ENCODE measurements at places on chromosomes 3 and 15. TPM values are rescaled to one million over a fixed set of nuclear protein-coding genes. Genes with fewer than 3 reads are reported as not detected.

Gene FGD5
- total RNA-seq = 23.2 TPM

DNA sequence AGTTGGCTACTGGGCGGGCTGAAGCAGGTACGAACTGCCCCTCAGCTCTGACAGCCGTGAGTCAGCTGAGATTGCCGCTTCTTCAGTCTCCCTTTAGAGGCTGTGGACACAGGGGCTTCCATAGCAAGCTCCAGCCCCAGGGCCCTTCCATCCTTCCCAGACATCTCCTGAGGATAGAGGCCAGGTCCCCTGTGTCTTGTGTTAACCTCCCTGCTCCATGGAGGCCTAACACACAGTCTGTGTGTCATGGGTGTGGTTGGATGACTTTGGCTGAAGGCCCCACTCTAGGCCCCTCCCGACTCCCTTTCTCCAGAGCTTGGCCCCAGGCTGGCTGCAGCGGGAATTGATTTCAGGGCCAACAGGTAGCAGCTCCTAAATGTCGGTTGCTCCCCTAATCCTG lies 116.1 kb upstream of the TLE3 start:
- DNase-seq = no peak

DNA sequence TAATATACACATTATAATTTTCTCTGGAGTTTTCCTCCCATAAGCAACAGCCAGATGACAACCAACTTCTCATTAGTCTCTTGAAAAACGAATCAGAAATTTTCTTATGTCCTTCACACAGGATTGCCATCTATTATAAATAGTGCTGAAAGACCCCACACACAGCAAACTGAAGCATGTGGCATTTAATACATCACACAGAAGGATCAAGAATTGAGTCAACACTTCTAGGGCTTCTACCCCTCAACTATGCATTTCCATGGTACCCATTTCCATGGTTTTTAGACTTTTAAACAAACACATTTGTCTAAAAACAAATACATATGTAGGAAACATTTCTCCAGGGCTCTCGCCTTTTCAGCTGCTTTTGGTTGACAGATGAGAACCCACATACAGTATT lies 282.1 kb downstream of the ZBTB20 start:
- no peak for DNase-seq

Gene MYO5C
- 56.3 TPM for total RNA-seq

DNA sequence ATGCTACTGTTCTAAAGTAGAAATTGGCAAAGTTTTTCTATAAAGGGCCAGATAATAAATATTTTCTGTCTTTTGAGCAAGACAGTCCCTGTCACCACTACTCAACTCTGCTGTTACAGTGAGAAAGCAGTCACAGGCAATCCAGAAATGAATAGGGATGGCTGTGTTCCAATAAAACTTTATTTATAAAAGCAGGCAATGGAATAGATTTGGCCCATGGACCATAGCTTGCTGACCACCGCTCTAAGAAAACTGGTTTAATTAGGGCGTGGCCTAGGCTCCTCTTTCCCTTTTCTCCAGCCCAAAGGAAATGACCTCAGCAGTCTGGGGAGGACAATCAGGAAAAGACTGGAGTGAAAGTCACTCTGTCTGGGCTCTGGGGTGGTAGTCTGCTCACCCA lies 183.8 kb downstream of the MEGF11 start:
- DNase-seq = no peak

- DNase-seq = no peak
These were observed 7.9 kb downstream of the AP4E1 start for GRCh38 chr15:50916400-50916799.

GRCh38 chr15:41565702-41566101 lies 6.7 kb downstream of the TYRO3 start:
- DNase-seq = no peak

Gene RRP9
- 28.2 TPM for total RNA-seq

DNA sequence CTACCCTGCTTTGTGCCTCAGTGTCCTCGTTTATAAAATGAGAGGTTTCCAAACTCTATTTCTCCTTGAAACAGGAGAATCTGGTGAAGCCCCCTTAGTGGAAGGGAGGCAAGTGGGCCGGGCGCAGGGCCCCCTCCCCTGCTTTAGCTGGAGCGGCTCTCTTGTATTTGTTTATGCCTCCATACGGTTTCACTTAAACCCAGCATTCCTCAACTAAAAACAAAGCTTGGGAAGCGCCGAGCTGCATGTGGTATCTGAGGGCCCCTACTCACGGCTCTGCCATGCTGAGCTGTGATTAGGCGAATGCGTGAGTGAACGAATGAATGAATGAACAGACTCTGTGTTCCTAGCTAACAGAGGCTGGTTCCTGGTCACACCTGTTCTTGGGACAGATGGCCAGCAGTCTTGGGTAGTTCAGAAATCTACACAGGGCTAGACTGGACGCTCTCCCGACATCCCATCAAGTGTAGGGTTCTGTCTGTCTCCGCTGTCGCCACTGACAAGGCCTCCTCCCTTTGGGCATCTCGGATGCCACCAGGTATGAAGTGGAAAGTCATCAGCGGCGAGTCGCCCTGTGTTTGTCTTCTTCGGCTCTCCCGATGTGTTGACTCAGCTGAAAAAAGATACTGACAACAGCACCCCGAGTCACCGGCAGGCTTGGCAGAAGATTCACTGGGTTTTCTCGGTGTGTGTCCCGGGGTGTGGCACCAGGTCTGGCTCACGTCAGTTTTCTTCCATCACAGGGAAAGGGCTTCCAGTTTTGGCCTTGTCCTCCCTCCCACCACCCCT lies 42.4 kb upstream of the VPS8 start:
- DNase-seq = no peak

DNA sequence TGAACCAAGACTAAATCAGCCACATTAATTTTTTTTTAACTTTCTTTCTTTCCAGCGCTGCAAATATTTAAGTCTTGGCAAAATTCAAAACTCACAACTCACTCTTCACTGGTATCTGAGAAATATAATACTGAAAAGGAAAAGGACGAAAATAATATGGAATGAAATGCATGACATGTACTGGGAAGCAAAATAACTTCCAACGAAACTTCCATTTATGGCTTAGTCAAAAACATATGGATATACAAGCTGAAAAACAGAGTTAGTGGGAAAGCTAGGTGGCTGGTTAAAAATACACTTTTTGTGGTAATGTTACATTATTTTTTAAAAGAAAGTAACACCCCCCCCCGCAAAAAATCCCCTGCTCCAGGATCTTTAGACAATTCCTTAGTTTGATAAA lies 86.1 kb downstream of the TM4SF4 start:
- no peak for DNase-seq

DNA sequence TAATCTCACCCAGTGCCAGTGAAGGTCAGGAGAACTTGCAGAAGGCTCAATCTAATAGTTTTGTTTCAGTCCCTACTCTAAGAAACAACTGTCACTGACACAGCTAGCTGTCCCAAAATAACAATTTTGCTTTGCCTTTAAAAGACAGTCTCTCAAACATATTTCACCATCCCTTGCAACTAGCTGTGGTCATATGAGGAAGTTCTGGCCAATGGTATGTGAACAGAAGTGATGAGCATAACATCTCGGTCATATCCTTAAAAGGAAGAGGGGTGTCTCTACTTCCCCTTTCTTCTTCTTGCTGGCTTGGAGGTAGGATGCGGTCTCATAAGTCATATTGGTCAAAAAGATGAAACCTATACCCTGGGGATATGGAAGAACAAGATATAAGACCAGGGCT lies 198.1 kb downstream of the NEK10 start:
- DNase-seq = no peak

GRCh38 chr3:179309225-179310078 lies 13.4 kb upstream of the ZNF639 start:
- no peak for DNase-seq

Gene TTLL13
- total RNA-seq = 0.36 TPM

Gene ACAD11
- 23.5 TPM for total RNA-seq

GRCh38 chr15:40003116-40003916 lies 35.7 kb downstream of the SRP14 start:
- no peak for DNase-seq

Gene OR5K2
- not detected for total RNA-seq

Gene SUCLG2
- total RNA-seq = 70.8 TPM

Gene ATP13A5
- not detected for total RNA-seq

DNA sequence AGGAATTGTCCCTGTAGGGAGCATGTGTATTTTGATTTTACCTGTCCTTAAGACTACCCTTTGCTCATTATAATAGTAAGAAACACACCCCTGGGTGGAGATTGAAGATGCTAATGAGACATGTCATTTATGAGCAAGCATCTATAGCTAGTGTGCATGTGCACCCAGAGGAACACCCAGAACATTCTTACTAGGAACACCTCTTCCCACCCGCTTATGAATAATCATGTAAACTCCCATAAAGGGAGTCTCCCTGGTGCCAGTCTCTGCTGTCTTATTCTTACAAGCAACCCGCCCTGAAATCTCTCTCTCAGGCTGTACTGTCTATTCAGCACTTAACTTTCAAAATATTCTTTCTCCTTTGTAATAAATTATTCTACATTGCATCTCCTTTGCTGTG lies 1227.3 kb downstream of the ROBO1 start:
- no peak for DNase-seq

Gene POLQ
- 0.83 TPM for total RNA-seq

Gene SNX1
- 162 TPM for total RNA-seq

DNA sequence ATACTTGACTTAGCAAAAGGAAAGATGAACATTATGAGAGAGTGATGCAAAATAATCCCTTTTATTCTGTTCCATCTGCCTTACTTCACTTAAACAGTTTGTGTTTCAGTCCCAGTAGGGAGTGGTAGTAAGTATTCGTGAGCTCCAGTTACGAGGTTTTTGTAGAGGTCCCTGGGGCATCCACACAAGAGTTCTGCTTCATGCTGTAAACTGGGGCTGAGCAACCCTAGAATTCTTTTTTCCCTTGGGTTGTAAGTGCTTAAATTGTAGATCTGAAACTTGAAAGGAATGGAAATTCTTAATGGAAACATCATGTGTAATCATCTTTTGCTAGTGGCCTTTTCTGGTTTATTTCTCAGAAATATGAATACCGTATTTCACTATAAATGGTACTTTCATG lies 79.5 kb downstream of the SEMA6D start:
- no peak for DNase-seq

Gene LRIG1
- total RNA-seq = 15.8 TPM

GRCh38 chr3:99708207-99708745 lies 69.9 kb downstream of the COL8A1 start:
- DNase-seq = no peak

Gene DIS3L
- total RNA-seq = 30.9 TPM

GRCh38 chr3:5198986-5199731 lies 11.7 kb downstream of the EDEM1 start:
- DNase-seq = no peak

GRCh38 chr15:73109765-73110164 lies 57.5 kb downstream of the NEO1 start:
- no peak for DNase-seq

Gene LIPH
- 16.7 TPM for total RNA-seq

DNA sequence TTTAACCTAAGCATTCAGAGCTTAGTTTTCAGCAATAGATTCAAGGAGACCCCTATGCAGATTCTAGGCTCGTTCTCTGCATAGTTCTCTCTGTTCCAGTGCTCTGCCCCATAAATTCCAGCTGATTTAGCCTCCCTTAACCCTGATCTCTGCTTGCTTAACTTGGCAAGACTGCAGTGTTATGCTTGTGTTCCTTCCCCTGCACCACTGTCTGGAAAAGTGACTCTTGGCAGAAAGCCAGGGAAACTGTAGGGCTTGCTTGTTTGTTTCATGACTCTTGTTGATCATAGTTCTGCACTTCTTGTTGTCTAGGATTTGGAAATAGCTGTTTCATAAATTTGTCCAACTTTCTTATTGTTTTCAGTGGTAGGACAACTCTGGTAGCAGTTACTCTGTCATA lies 40.1 kb downstream of the ANAPC13 start:
- no peak for DNase-seq

DNA sequence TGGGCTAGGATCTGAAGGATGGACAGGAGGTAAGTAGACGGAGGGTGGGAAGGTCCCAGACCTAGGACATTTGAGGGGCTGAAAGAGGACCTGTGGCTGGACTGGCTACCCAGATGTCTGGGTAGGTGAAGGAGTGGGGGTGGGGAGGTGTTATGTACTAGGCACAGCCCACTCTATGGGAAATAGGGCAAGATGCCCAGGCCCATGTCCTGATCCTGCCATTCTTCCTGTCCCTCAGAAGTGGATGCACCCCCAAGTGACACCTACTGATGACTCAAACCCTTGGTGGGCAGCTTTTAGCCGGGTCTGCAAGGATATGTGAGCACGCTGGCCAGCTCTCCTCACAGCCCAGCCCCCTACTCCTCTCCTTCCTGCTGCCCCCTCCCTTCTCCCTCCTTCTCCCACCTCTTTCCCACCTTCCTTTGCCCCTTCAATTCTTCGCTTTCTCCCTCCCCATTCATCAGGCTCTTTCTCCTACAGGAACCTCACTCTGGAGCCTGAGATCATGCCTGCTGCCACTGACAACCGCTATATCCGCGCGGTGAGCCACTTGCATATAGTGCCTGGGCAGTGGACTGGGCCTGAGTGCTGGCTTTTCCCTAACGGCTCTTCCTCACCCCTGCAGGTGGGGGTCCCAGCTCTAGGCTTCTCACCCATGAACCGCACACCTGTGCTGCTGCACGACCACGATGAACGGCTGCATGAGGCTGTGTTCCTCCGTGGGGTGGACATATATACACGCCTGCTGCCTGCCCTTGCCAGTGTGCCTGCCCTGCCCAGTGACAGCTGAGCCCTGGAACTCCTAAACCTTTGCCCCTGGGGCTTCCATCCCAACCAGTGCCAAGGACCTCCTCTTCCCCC lies 5.2 kb downstream of the ACY1 start:
- DNase-seq = no peak

Gene PAQR5
- total RNA-seq = 6.5 TPM

GRCh38 chr3:71581457-71582035 lies 2.0 kb downstream of the FOXP1 start:
- DNase-seq = no peak

GRCh38 chr3:43257850-43258249 lies 28.5 kb upstream of the SNRK start:
- DNase-seq = no peak

DNA sequence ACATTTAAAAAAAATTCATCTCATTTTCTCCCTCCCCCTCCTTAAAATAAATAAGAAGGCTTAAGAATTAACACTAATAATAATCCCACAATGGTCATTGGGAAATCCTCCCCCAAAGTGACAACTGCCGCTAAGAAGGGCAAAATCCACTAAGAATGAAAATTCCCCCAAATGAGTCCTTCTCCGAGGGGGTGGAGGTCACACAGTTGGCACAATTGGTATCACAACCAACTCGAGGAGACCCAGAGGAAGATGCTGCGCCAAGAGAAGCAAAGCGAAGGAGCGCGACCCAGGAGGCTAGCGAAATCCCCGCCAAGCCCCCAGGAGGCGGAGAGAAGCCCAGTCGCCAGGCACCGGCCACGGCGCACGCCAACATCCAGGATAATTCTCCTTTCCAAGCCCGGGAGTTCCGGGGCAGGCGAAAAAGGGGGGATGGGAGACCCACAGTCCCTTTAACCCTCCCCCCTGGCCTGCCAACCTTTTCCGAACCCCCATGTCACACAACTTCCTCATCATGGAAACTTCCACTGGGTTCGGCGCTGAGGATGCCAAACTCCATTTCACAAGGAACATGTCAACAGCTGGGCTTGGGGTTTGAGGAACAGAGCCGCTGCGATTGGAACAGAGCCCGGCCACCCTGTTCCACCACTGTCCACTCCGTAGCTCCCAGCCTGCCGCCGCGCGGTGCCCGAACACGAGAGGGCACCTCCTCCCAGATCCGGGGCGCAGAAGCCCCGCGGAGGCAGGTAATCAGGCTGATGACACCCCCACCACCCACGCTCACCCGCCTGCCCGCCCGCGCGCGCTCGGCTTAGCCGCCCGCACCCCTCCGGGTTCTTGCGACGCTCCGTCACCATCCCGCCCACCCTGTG lies 668 bp downstream of the THRB start:
- DNase-seq = peak; percentile 75

Gene KCNH8
- 0.26 TPM for total RNA-seq

Gene OCA2
- total RNA-seq = 0.73 TPM
